Mesendoderm (in vitro differentiated cells): ENCODE measurements at places on chromosomes 6 and 20.

DNA sequence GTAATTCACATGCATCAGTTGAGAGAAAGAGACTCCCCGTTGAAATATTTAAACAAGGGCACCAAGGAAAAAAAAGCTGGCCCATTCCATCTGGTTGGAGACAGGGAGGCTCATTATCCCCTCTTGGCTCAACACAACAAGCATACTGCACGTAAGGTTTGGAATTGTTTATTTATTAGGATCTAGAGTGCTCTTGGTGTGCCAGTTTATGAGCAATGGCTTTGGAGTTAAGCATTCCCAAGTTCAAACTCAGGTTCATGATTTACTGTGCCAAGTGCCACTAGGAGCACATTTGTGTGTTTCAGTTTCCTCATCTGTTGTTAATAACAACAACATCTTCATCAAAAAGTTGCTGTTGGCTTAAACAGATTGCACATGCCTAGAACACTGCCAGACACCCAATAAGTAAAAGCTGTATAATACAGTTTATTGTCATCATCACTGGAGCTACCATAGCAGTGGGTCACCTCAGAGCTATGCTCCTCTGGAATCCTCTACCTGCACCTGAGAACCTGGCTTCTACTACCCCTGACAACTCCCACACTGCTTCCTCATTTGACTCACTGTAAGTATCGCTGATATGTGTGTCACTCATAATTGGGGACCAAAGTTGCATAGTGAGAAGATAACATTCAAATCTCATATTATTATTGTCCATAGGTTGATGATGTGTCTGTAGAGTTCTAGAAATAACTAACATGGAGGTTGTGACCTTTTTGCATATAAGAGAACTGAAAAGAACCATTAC, 5.4 kb downstream of the SLC17A3 start:
- H3K27me3 ChIP-seq = no peaks in the 10 kb centered on the region
- no peak for DNase-seq
- no peaks in the 10 kb centered on the region for H3K36me3 ChIP-seq
- no peak overlapping the region for H3K27ac ChIP-seq
- H3K4me3 ChIP-seq = no peak overlapping the region
- H3K4me1 ChIP-seq = no peaks in the 10 kb centered on the region

DNA sequence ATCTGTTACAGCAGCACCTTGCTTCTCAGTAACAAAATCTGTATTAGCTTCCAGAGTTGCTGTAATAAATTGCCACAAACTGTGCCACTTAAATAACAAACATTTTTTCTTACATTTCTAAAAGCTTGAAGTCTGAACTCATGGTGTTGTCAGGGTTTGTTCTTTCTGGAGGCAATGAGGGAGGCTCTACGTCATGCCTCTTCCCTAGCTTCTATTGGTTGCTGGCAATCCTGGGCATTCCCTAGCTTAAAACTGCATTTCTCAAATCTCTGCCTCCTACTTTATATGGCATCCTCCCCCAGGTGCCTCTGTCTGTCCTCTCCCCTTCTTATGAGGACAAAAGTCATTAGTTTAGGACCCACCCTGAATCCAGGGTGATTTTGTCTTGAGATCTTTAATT, 41.6 kb upstream of the TMEM244 start:
- H3K4me3 ChIP-seq = no peak overlapping the region
- H3K27ac ChIP-seq = no peak overlapping the region
- no peaks in the 10 kb centered on the region for H3K4me1 ChIP-seq
- H3K36me3 ChIP-seq = no peaks in the 10 kb centered on the region
- no peaks in the 10 kb centered on the region for H3K27me3 ChIP-seq
- no peak for DNase-seq

DNA sequence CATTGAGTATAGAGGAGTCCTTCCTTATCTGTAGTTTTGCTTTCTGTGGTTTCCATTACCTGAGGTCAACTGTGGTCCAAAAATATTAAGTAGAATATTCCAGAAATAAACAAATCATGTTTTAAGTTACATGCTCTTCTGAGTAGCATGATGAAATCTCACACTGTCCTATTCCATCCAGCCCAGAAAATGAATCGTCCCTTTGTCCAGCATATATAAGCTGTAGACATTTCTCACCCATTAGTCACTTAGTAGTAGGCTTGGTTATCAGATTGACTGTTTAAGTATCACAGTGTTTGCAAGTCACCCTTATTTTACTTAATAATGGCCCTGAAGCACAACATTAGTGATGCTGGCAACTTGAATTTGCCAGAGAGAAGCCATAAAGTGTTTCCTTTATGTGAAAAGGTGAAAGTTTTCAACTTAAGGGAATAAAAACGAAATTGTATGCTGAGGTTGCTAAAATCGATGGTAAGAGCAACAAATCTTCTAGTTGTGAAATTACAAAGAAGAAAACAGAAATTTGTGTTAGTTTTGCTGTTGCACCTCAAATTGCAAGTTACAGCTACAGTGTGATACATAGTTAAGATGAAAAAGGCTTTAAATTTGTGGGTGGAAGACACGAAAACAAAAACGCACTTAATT, 198.6 kb upstream of the SIM1 start:
- no peak overlapping the region for H3K4me3 ChIP-seq
- peak; percentile 33 for DNase-seq
- no peaks in the 10 kb centered on the region for H3K36me3 ChIP-seq
- H3K27me3 ChIP-seq = no peaks in the 10 kb centered on the region
- no peaks in the 10 kb centered on the region for H3K4me1 ChIP-seq
- H3K27ac ChIP-seq = no peak overlapping the region

- DNase-seq = no peak
- no peak overlapping the region for H3K27ac ChIP-seq
- no peak overlapping the region for H3K4me3 ChIP-seq
- H3K36me3 ChIP-seq = no peaks in the 10 kb centered on the region
- H3K4me1 ChIP-seq = no peaks in the 10 kb centered on the region
- no peaks in the 10 kb centered on the region for H3K27me3 ChIP-seq
These were observed 177.8 kb downstream of the EDN1 start for GRCh38 chr6:12467706-12468670.
